ENCODE measurements at places on chromosomes 12 and 14.
A peak's percentile ranks its signal among the peaks of the same experiment; 100 is the strongest.

GRCh38 chr14:24795406-24795805 lies 161.4 kb upstream of the GZMB start:
- DNase-seq, result no peak

DNA sequence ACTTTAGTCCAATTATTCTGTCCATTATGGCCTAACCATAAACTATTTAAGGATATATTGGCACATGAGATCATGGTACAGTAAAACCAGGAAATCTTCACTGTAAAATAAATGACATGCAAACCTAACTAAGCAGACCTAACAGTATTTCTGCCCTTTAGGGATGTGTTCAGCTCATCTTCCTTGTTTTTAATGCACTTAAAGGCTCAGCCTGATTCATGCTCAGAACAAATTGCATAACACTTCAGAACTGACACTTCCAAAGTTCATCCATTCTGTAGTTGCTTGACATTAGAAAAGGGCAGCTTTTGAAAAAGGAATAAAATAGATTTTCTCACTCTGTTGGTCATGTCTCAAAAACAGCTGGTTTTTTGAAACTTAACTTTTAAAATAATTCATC lies 708.5 kb downstream of the C12orf50 start:
- no peak for DNase-seq

- no peak for DNase-seq
These were observed 13.9 kb downstream of the DUSP16 start for GRCh38 chr12:12548713-12549112.

DNA sequence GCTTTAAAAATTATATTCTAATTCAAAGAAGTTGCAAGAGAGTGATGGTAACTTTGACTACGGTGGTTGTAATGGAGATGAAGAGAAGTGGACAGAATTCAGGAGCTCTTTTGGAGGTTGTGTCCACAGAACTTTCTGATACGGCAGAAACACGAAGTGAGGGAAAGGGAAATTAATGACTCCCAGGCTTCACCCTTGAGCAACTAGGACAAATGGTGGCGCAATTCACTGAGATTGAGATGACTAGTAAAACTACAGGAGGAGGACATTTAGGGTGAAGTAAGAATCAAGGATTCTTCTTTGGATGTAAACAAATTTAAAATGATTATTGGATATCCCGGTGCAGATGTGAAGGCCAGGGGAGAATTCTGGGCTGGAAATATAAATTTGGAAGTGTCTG lies 212.6 kb downstream of the PTPRO start:
- no peak for DNase-seq

GRCh38 chr12:9180810-9181209 lies 27.4 kb downstream of the PZP start:
- DNase-seq, result no peak

- DNase-seq, result no peak
These were observed 81.9 kb upstream of the CCND2 start for GRCh38 chr12:4191642-4192041.

DNA sequence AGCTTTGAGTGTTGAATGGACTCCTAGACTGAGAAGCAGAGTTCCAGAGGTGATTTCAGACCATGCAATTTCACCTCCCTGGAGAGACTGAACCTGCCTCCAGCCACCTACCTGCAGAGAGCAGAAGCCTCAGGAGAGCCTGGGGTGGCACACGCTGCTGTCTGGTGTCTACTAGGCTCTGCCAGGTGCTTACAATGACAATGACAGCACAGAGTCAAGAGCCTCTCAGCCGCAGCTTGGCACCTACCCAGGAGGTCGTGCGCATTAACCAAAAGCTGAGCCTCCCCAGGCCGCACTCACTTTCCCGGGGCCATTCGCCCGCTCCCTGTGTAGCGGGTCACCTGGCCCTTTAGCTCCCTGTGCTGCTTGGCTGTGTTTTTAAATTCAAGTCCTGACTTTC lies 63.2 kb downstream of the TESC start:
- DNase-seq, result no peak

DNA sequence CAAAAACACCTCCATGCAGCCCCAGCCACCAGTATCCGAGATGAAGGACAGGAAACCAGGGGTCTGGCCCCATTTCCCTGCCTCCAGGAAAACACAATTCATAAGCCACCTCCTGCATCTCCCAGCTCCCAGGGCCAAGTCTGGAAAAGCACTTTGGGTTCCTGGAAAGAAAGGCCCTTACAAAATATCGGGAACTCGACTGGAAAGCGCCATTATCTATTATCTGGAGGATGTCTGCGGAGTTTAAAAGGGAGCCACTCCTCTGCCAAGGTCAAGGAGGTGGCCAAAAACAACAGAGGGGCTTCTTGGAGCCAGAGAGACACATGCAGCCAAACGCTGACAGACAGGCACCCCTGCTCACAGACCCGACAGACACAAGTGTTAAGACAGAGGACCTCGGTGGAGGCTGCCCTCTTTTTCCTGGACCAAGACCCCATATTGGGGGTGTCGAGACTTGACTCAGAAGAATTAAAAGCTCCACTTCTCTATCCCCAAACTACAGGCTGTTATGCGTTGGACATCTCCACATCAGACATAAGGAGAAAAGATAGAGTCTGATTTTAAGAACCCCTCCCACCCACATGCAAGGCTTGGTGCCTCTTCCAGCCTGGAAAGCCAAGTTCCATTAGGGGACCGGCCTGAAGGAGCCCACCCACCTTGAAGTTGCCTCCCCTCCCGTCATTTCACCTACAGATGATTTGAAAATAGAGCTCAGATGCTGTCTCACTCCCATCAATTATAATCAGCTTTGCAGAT lies 9.6 kb downstream of the ACTN1 start:
- no peak for DNase-seq

GRCh38 chr14:60094306-60094897 lies 2.7 kb downstream of the PCNX4 start:
- no peak for DNase-seq

DNA sequence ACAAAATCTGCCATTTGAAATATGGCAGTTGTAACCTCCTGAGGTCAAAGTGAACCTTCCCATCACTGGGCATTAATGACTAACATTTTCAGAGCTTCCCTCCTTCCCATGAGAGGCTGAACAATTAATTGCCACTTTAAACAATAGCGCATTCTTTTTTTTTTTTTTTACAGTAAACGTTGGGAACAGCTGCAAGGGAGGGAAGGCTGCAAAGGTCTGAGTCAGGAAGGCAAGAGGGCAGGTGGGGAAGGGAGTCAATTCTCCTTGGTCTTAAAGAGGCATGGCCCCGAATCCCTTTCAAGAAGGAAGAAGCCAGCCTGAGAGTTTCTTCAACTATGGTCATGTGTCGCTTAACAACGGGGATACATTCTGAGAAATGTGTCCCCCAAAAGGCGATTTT lies 41.0 kb upstream of the PLEKHG3 start:
- no peak for DNase-seq

DNA sequence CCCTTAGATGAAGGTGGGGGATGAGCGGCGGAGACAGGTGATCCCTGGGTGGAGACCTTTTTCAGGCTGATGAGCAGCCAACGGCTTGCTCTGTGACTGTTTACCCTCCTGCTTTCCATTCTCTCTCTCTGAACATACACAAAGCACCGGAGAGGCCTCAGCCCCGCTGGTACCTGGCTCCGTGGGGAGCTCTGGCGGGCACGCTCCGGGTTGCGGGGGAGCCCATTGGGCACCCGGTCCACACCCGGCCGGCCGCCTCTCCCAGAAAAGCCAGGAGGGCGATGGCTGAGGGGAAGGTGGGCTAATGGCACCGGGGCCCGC lies 545 bp downstream of the SMARCC2 start:
- no peak for DNase-seq

GRCh38 chr14:68215629-68216028 lies 396.1 kb downstream of the RAD51B start:
- no peak for DNase-seq

GRCh38 chr12:26011099-26011498 lies 52.6 kb downstream of the RASSF8 start:
- no peak for DNase-seq

- DNase-seq, result no peak
These were observed 111.0 kb upstream of the GSC start for GRCh38 chr14:94880876-94881275.

GRCh38 chr14:102949801-102950451 lies 27.5 kb downstream of the AMN start:
- DNase-seq, result no peak

GRCh38 chr14:36367985-36368774 lies 47.7 kb upstream of the MBIP start:
- DNase-seq, result no peak

GRCh38 chr12:92138626-92139025 lies 7.0 kb downstream of the BTG1 start:
- no peak for DNase-seq

- no peak for DNase-seq
These were observed 10.2 kb downstream of the KCNH3 start for GRCh38 chr12:49548822-49549648.

DNA sequence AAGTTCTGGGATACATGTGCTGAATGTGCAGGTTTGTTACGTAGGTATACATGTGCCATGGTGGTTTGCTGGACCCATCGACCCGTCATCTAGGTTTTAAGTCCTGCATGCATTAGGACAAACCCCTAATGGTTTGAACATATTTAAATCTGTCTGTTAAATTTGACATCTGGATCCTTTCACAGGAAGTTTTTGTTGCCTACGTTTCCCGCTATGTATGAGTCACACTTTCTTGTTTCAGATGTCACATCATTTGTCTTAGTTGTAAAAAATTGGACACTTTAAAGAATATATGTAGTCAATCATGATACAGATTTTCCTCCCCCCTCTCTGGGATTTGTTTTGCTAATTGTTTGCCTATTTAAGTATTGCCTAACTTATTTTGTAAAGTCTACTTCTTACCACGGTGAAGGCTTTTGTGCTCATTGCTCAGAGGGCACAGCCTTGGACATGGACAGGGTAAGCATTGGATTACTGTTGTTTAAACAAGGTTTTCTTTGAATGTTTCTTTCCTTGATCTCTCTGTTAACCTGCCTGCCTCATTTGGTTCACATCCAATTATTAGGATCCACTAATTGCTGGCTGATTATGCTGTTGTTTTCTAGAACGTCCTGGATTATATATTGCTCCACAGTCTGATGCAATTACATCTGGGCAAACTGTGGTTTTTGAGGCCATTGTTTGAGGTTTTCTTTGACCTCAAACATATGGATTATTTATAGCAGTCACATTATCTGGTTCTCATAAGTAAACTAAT lies 1441.4 kb downstream of the AACS start:
- no peak for DNase-seq

- DNase-seq, result no peak
These were observed 44.8 kb downstream of the CPSF6 start for GRCh38 chr12:69284131-69284530.

DNA sequence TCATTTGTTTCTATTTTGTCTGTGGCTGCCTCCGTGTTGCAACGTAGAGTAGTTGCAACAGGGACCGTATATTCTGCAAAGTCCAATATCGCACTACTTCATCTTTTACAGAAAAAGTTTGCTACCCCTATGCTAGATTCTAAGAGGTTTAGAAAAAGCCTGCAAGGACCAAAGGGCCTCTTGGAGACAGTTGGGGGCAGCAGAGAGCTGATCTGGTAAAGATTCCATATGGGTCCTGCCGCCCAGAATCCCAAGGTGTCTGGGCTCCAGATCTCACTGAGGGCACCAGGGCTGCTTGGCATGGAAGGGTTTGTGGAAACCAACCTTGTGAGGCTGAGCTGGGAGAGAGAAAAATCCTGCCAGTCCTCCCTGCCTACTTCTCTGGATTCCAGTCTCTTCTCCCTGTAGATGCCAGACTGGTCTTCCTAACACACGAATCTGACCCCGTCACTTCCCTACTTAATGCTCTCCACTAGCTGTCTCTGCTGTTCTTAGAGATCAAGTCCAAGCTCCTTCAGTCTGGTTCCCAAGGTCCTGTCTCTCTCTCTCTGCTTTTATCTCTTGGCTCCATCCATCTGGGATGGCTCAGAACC lies 74.6 kb downstream of the GLRX5 start:
- no peak for DNase-seq

DNA sequence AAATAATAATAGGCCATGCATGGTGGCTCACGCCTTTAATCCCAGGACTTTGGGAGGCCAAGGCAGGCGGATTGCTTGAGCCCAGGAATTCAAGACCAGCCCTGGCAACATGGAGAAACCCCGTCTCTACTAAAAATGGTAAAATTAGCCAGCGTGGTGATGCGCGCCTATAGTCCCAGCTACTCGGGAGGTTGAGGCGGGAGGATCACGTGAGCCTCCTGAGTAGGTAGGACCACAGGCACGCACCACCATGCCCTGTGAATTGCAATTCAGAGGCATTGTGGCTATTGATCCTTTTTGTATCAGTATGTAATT lies 2.3 kb downstream of the ARHGDIB start:
- no peak for DNase-seq

GRCh38 chr12:6526766-6527525 lies 7.4 kb upstream of the GAPDH start:
- DNase-seq, result no peak

GRCh38 chr14:54763761-54764160 lies 138.9 kb downstream of the GCH1 start:
- DNase-seq, result no peak

- DNase-seq, result no peak
These were observed 41.5 kb downstream of the KIF21A start for GRCh38 chr12:39401459-39401858.

DNA sequence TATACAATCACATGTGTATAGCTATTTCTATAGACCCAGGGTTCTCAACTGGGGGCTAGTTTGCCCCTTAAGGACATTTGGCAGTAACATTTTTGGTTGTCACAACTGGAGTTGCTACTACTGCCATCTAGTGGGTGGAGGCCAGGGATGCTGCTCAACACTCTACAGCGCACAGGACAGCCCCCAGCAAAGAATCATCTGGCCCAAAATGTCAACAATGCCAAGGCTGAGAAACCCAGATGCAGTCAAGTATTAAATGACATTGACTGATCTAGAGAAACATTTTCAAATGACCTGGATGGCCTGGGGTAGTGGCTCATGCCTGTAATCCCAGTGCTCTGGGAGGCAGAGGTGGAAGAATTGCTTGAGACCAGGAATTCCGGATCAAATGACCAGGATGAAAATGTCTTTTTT lies 5.8 kb downstream of the WSB2 start:
- peak; percentile 54 for DNase-seq

DNA sequence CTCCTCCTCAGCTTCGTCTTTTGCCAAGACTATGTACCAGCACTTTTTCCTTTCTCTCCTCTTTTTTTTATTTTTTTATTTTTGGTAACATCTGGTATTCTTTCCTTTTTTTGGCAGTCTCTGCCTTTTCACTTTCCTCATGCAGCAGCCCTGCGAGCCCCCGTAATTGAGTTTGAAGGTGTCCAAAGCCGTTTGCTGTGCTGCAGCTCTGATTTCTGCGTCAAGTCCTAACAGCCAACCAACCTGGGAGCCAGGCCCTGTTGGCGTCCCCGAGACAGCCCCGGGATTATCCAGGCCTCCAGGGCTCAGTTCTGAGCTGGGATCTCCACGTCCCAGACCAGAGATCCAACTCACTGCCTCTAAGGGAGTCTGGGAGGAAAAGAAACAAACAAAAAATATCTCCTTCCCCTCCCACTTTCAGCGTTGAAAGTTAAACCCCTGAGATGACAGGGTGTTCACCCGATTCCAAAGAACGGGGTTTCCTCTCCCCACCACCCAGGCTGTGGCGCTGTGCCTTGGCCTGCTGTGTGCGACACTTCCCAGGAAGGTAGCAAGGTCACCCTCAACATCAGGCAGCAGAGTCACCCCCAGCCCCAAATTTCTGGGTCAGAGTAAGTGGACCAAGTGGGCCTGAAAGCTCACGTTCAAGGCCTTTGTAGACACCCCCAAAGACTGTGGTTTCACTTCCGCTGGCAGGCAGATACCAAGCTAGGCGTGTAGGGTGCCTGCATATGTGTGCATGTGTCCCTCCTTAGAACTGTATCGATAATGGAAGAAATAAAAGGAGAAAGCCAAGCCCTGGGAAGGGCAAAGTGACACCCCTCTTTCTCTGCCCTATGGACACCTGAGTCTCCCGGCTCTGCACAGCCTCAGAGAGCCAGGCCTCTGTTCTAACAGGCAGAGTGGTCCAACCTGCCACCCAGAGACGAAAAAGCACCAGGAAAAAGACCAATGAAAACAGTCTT lies 11.1 kb downstream of the BCL11B start:
- DNase-seq, result no peak
